ENCODE measurements at places on chromosomes 1 and 21.

- peak; percentile 78 for DNase-seq
These were observed 6.9 kb upstream of the S100A2 start for GRCh38 chr1:153572569-153573015.

- DNase-seq = no peak
These were observed 29.8 kb downstream of the PGM1 start for GRCh38 chr1:63622849-63623566.

GRCh38 chr1:246769306-246769705, 45.1 kb downstream of the SCCPDH start:
- DNase-seq = peak; percentile 99

DNA sequence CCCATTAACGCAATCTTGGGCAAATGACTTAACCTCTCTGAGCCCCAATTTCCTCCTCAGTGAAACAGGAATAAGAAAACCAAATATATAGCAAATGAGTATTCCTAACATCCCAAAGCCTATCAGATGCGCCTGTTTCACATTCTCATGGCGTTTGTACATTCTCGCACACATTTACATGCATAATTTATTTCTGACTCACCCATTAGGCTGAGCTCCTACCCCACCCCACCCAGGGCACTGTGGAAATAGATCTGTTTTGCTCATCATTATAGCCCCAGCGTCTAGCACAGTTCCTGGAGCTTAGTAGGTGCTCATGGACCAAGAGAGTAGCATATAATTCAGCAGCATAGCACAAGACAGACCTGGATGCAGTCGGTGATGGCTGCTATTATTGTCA, 146.1 kb upstream of the VANGL1 start:
- peak; percentile 88 for DNase-seq

DNA sequence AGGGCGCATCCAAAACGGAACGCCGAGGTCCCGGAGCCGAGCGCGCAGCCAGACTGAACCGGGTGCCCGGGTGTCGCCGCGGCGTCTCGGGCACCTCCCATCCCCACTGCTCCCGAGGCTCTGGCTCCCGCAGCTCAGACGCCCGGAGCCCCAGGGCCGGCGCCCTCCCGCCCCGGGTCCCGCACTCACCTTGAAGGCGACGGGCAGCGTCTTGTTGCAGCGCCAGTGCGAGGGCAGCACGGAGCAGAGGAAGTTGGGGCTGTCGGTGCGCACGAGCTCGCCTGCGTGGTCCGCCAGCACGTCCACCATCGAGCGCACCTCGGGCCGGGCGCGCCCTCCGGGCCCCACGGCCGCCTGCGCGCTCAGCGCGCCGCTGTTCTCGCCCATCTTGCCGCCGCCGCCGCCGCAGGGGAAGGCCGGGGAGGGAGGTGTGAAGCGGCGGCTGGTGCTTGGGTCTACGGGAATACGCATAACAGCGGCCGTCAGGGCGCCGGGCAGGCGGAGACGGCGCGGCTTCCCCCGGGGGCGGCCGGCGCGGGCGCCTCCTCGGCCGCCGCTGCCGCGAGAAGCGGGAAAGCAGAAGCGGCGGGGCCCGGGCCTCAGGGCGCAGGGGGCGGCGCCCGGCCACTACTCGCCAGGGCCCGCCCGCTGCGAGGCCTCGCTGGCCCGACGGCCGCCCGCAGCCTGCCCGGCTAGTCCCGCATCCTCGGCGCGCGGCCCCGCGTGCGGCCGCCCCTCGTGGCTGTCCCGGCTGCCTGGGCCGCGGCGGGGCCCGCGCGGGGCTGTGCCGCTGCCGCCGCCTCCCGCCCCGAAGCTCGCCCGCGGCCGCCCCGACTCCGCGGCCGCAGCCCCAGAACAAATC, 447 bp downstream of the RUNX3 start:
- no peak for DNase-seq

GRCh38 chr1:94738371-94738770, 81.8 kb upstream of the SLC44A3 start:
- peak; percentile 59 for DNase-seq

DNA sequence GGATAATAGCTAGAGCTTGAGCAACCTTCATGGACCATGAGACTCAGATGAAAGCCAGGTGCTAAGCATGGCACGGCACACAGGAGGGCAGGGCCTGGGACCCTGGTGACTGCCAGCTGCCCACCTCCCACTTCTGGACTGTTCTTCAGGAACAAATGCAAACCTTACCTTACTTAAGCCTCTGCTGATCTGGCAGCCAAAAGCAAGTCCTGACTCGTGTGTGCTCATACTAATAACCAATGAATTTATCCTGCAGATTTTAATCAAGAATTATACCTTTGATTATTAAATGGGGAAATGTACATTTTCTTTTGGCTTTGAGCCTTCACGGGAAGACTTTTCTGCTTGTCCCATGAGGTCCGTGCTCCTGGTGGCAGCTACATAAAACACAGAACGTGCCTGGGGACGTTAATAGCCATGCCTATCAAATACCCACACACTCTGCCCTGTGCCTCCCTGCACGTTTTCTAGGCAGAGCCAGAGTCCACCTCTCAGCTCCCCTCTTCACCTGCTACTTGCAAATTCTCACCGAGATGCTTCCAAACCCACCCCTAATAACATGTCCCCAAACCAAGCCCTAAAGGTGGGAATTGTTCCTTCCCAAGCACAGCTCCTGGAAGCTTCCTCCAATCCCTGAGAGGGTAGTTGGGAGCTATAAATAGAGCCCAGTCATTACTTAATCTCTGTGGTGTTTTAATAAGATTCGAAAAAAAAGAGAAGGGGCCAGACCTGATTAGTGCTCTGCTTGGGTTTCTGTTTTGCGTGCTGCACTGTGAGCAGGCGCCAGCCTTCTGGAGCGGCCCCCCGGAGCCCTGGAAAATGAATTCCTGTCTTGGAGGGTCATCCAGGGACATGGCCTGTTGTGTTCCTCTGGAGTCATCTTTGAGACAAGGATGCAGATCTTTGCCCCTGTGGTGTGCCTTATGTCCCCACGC, 33.5 kb downstream of the SLC1A7 start:
- peak; percentile 25 for DNase-seq

- no peak for DNase-seq
These were observed 1.3 kb downstream of the NOS1AP start for GRCh38 chr1:162070825-162071224.
